ENCODE measurements at places on chromosomes 2 and 18. TPM values are rescaled to one million over a fixed set of nuclear protein-coding genes. Genes with fewer than 3 reads are reported as not detected.

DNA sequence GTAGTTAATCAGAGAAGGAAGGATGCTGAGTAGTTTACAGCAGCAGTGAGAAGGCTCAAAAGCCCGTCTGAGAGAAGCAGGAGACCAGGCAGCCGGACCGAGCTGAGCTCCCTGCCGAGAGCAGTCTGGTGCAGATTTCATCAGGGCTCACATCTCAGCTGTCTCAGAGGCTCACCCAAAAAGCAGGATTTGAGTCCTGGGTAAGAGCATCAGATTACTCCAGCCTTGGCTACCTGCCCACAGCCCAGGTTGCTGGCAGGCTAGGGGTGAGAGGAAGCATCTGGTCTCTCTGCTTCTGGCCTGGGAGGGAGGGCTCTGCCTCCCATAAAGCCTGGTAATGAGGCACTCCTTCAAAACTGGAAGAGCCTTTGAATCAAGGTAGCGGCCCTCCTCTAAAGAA is 140.5 kb downstream of the ST6GAL2 start:
- no peak overlapping the region for H3K27ac ChIP-seq
- no peak overlapping the region for H3K4me3 ChIP-seq
- H3K36me3 ChIP-seq = no peaks in the 10 kb centered on the region

DNA sequence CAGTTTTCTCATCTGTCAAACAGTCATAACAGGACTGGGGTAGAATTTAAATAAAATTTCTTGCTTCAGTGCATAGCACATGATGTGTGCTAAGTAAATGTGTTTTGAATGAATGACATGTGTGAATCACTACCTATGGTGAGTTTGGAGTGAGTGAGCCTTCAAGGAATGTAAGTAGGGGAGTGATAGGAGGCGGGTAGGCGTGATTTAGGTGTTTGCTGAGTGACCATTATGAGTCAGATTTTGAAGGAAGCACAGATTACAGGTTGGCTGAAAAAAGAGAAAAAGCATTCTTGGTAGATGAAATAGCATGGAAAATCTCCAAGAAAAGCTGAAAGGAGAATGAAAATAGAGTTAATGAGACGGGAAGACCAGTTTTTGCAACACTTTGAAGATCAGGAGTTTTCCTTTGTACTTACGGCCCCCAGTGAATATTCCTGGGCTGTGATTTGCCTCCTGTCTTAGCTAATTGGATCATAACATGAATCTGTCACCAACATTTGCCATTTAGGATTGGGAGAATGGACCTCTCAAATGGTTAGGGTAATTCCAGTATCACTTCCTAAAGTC is 136.9 kb upstream of the GATA6 start:
- no peaks in the 10 kb centered on the region for H3K36me3 ChIP-seq
- no peak overlapping the region for H3K27ac ChIP-seq
- peak; percentile 79 for DNase-seq
- H3K27me3 ChIP-seq = no peaks in the 10 kb centered on the region

- peak; percentile 56 for DNase-seq
- no peaks in the 10 kb centered on the region for H3K36me3 ChIP-seq
- no peak overlapping the region for H3K4me3 ChIP-seq
These were observed 81.2 kb downstream of the STK39 start for GRCh38 chr2:168165985-168166901.

DNA sequence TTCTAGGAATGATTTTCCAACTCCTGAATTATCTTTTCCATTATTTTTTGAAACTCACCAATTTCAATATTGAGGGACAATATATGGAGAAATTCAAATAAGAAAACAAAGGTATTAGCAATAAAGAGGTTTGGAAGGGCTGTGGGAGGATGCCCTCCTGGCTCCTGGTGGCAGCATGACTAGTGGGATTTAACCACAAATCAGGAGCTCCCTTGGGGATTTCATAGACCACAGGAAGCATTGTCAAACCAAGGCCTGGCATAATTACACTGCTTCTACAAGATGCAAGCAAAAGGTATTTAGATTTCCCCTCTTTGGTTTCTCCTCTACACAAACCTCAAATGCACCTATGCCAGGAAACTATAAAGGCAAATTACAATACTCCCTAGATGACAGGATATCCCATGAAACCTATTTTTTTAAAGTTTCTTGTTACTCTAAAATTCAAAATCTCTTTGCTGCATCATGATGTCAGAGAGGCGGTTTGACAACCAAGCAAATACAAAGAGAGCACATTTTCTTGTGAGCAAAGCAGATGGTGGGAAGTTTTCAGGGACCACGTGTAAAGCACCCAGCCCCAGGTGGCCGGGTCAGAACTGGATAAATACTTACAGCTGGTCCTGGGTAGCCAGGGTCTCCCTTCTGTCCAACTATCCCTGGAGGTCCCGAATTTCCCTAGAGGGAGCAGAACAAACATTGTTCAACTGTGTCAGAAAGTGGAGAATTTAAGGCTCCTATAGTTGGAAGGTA is 67.9 kb downstream of the COL6A3 start:
- no peak overlapping the region for H3K4me3 ChIP-seq
- H3K27ac ChIP-seq = no peak overlapping the region
- no peak for DNase-seq
- H3K4me1 ChIP-seq = no peaks in the 10 kb centered on the region
- H3K36me3 ChIP-seq = no peaks in the 10 kb centered on the region

DNA sequence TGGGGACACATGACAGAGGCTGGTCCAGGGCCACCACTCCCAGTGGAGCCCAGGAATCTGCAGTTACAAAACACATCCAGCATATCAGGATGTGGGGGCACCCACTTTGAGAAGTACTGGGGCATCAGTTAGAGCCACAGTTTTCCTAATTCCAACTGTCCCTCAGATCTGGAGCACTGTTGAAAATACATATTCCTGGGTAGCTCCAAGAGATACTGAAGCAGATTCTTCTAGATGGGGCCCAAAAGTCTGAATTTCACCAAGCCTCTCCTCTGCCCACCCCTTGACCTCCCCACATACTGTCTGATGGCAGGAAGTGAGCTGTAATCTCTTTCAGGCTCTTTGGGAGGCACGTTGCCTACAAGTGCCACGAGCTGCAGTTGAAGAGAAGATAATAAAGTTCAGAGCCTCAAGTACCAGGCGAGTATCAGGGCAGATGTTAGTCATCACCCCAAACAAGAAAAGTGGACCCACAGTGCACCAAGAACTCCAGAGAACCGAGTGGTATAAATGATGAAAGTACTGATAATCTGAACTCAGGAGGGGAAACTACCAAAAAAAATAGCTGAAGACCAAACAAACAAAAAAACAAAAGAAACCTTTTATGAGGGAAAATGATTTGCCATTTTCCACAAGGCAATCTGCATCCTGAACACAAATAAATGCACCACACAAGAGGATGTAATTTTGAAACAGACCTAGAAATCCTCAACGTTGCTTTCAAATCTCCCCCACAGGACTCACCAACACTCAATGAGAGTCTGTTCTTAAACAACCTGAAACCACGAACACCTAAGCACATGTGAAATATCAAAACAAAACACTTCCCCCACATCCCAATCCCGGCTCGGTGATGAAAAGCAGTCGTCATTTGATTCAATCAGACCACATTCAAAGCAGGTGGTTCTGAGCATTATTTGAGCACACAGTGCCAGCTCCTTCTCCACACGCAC is 98.7 kb downstream of the TCF4 start:
- no peaks in the 10 kb centered on the region for H3K4me1 ChIP-seq
- no peaks in the 10 kb centered on the region for H3K36me3 ChIP-seq
- no peak overlapping the region for H3K27ac ChIP-seq
- DNase-seq = no peak
- no peaks in the 10 kb centered on the region for H3K27me3 ChIP-seq

DNA sequence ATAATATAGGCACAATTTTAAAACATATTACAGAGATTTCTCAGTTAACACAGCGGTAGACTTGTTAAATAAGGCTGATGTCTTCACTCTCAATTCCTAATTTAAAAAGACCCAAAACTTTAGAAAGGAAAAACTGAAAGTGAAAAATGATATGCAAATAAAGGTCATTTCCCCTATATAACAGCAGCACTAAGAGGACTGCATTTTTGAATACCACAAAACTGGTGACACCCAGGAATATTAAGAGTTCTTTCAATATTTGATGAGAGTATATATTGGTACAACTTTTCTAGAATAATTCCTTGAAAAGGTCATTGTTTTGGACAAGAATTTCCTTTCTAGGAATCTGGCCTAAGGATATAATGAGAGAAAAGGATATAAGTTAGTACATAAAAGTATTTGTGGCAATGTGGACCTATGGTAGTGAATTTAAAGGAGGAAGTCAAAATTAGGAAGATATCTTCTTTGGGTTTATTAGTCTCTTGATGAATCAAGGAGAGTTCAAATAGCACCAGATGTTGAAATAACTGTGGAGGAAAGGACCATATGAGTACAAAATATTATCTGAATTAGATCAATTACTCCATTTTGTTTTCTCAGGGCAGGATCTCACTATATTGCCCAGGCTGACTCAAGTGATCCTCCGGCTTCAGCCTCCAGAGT is 70.3 kb downstream of the TMEM237 start:
- H3K36me3 ChIP-seq = no peaks in the 10 kb centered on the region
- DNase-seq = no peak
- no peak overlapping the region for H3K27ac ChIP-seq
- no peak overlapping the region for H3K4me3 ChIP-seq

Gene C2orf81
- total RNA-seq = 0.15 TPM
